H4 (cell line): ENCODE measurements at places on chromosomes 13 and 19. TPM values are rescaled to one million over a fixed set of nuclear protein-coding genes. Genes with fewer than 3 reads are reported as not detected.

GRCh38 chr13:78603240-78603957 is at the start of gene POU4F1:
TSS of gene POU4F1 (minus strand) at chr13:78603552. CDS start at chr13:78603326, 226 bp downstream.
- no peak for DNase-seq

DNA sequence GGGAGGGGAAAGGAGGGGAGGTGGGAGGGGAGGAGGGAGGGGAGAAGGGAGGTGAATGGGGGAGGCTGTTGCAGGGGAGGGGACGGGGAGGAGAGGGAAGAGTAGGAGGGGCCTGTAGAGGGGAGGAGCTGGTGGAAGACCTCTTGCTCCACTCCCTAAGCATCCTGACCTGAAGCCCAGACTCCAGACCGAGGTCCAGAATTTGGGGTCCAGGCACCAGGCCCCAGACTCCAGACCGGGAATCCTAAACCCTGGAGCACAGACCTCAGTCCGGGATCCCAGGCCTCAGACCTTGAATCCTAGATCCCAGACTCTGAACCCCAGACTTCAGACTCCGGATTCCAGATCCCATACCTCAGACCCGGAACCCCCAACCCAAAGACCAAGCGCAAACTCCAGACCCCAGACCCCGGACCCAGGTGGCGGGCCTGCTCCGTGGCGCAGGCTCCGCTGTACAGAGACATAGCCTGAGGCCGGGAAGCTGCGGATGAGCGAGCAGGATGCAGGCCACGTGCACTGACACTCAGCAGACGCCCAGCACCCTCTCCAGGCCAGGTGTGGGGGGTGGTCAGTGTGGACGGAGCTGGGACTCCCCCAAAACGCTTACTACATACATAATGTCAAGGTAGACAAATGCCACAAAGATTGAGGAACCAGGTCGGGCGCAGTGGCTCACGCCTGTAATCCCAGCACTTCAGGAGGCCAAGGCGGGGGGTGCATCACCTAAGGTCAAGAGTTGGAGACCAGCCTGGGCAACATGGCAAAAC is 710 bp upstream of the BTBD2 start:
- peak; percentile 62 for DNase-seq

ATP8A2 gene
- total RNA-seq: 1.1 and 1.6 TPM in 2 replicates

ACTMAP gene
- total RNA-seq: 0.21 and 0.39 TPM in 2 replicates

SULT2A1 gene
- not detected in 2 replicates for total RNA-seq

S1PR4 gene
- total RNA-seq: not detected in 2 replicates
